Prostate gland (tissue), 2 donors: ENCODE measurements at places on chromosomes 12 and 14. TPM values are rescaled to one million over a fixed set of nuclear protein-coding genes. Genes with fewer than 3 reads are reported as not detected.

GRCh38 chr12:62288328-62288727 is 28.1 kb downstream of the USP15 start:
- no peak overlapping the region for H3K27ac ChIP-seq
- no peaks in the 10 kb centered on the region for H3K4me1 ChIP-seq
- no peak for DNase-seq
- H3K27me3 ChIP-seq, result no peaks in the 10 kb centered on the region

Gene CDC42BPB
- 172 TPM for total RNA-seq

DNA sequence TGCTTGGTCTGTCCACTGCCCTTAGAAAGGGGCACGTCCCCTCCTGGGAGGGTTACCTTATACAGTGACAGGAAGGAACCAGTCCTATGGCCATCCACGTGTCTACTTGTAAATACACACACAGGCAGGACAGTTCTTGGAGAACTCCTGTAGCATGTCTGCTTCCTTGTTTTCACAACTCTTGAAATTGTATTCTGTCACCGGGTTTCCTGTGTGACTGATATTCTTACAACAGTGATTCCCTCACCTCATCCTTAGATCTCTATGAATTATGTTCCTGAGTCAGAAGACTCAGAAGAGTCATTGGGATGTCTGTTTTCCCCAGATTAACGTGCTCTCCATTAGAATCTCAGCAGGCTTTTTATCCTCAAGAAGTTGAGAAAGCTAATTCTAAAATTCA is 44.1 kb upstream of the DYNC1H1 start:
- no peaks in the 10 kb centered on the region for H3K27me3 ChIP-seq
- DNase-seq, result no peak
- H3K27ac ChIP-seq, result no peak overlapping the region
- H3K4me3 ChIP-seq, result no peak overlapping the region
- no peaks in the 10 kb centered on the region for H3K4me1 ChIP-seq

DNA sequence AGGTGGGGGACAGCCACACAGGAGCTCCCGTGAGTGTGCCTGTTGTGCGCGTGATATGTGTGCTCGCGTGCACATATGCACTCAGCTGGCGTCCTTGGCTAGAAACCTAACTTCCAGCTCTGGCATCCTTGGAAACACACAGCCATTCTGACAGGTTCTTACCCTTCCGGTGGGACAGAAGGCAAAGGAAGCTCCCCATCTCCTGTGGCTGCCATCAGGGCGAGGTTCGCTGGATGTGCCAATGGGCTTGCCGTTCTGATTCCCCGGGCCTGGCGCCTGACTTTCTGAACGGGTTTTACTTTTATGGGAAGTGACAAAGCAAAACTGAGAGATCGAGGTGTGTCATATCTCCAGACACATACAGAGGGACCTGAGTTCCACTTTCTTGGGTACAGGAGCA is 124.7 kb downstream of the PAPOLA start:
- DNase-seq, result no peak
- H3K27me3 ChIP-seq, result no peaks in the 10 kb centered on the region
- no peaks in the 10 kb centered on the region for H3K36me3 ChIP-seq
- H3K27ac ChIP-seq, result no peak overlapping the region
- no peaks in the 10 kb centered on the region for H3K4me1 ChIP-seq

DNA sequence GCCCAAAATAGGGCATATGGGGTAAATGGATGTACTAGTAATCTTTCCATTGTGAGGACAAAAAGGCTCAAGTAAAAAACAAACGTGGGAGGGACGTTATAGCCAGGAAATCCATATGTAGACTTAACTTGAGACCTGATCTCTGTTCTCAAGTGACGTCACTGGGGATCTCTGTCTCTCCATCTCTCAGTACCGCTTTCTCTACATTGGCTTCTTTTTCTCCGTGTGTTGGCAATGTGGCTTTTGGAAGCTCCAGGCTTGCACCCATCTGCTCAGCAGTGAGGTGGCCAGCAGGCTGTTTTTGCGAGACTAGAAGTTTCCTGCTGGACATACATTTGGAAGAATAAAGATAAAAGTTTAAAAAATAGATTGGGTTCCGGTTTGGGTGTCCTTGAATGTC is 66.0 kb upstream of the NRXN3 start:
- H3K4me1 ChIP-seq, result no peaks in the 10 kb centered on the region
- H3K27me3 ChIP-seq, result no peaks in the 10 kb centered on the region
- H3K27ac ChIP-seq, result no peak overlapping the region
- DNase-seq, result no peak
